ENCODE measurements at places on chromosomes 5 and 9.

DNA sequence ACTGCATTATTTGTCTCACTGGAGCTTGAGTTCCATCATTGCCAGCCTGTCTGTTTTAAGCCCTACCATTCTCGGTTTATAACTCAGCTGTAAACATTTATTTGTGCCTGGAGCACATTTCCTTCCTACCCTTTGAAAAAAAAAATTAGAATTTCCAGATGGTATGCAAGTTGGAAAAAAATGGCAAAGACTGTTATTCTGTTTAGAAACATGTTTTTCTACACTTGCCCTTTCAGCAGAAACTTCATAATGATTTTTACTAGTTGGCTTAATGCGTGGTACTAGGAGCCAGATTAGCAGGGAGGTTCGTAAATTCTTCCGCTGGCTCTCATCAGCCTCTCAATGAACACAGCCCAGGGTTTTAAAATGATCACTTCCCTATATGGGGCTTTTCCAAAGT is 238.8 kb upstream of the WWC1 start:
- DNase-seq = no peak

- no peak for DNase-seq
Measured at GRCh38 chr5:75057561-75057960, 5.2 kb upstream of the GCNT4 start.

DNA sequence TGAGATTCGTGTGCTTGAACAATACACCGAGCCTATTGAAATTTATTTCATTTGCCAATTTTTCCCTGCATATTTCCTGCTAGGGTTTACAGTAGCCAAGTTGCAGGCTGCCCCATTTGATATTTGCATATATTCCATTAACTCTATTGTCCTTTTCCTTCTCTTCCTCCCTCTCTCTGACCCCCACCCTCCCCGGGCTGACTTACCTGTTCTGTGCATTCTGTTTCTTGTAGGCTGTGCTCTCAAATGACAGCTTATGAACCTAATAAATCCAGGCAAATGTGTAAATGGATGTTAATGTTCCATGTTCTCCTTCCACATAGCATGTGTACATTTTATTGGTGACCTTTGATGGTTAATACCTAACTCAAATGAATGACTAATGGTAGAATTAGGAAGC is 1169.2 kb upstream of the WWC1 start:
- no peak for DNase-seq

- no peak for DNase-seq
Measured at GRCh38 chr5:62260513-62260912, 45.5 kb upstream of the KIF2A start.

- DNase-seq = no peak
Measured at GRCh38 chr5:147140558-147140957, 94.3 kb upstream of the STK32A start.

DNA sequence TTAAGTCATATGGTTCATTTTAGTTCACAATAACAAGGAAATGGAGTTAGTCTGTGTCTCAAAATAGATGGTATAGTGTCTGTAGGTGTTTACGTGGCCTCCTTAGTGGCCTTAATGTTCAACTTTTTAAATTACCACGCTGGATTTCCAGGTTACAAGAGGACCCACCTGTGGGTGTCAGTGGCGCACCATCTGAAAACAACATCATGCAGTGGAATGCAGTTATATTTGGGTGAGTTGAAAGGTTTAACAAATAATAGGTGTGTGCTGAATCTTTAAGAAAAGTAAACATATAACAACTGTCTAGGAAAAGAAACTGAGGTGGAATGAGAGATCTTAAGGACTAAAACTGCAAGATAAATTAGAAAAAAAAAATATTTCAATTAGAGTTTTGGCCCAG is 2.9 kb downstream of the UBE2B start:
- DNase-seq = no peak

GRCh38 chr9:123795336-123795735 is 134.6 kb downstream of the DENND1A start:
- peak; percentile 49 for DNase-seq

- DNase-seq = no peak
Measured at GRCh38 chr9:74821636-74822035, 66.1 kb downstream of the TRPM6 start.

DNA sequence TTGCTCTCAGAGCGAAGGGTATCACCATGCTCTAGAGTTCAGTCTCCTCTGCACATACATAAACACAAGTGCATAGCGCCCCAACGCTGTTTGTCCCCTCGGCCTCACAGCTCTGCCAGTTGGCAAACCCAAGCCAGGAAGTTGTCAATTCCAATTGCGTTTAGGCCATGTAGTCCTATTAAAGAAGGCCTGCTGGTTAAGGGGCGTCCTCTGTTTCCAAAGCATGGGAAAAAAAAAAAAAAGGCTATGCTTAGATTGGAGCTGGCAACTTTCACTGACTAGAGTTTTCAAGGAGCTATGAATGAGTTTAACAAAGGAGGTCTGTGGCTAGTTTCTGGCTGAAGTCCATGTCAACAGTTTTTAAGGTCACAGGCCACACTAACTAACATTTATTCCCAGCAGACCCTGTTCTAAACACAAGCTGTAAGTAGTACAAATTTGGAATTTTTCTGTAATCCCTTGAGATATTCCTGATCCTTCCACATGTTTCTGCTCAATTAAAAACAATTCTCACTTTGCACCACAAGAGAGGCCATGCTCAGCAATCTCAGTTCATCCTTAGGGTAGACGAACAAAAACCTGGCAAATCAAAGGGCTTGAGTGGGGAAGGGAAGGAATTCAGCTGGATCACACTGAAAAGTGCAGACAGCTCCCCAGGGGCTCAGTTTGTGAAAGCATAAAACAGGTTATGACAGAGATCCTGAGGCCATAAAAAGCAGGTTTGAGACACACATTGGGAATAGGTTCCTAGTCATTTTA is 187.7 kb downstream of the DENND1A start:
- peak; percentile 43 for DNase-seq

- no peak for DNase-seq
Measured at GRCh38 chr5:155193483-155194107, 180.0 kb downstream of the KIF4B start.

- no peak for DNase-seq
Measured at GRCh38 chr5:12316812-12317211, 412.6 kb upstream of the CTNND2 start.

GRCh38 chr9:124733964-124734740 is 37.0 kb downstream of the NR6A1 start:
- DNase-seq = no peak

DNA sequence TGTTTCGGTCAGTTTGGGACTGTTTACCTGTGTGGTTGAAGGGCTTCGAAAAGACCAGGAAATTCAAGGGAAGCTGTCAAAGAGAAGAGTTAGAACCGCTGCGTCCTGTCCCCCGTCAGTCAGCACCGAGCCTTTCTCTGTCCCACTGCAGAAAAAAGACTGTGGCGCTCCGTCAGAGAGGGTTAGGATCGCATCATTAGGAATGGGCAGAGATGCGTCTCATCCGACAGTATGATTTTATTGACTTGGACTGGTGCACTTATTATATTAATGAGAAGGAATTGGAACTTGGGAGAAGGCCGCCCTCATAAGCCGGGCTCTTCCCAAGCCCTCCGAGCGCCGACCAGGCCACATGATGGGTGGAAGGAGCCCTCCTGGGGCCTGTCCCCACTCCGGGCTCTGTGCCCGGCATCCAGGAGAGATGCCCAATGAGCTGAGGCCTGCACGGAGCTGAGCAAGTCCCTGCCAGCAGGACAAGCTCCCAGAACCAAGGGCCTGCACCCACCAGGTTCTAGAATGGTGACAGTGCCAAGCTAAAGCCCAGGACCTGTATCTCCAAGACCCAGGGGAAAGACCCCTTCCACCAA is 71.5 kb downstream of the NEK6 start:
- DNase-seq = no peak

- DNase-seq = no peak
Measured at GRCh38 chr9:79116709-79117108, 455.1 kb upstream of the TLE4 start.

DNA sequence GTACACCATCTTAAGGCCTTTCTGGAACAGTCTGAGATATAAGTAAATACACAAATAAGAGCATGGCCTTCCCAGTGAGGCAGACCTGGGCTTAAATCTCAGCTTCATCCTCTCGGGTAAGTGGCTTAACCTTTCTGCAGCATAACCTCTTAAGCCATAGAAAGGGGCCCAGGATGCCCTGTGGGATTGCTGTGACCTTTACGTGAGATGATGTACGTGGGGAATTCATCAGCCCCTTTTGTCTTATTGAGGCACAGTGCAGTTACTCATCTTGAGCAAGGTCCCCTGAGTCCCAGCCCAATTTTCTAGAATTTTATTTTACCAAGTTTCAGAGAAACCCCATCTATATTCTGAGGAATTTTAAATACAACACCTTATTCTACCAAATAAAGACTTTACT is 92.2 kb downstream of the PDE8B start:
- no peak for DNase-seq

DNA sequence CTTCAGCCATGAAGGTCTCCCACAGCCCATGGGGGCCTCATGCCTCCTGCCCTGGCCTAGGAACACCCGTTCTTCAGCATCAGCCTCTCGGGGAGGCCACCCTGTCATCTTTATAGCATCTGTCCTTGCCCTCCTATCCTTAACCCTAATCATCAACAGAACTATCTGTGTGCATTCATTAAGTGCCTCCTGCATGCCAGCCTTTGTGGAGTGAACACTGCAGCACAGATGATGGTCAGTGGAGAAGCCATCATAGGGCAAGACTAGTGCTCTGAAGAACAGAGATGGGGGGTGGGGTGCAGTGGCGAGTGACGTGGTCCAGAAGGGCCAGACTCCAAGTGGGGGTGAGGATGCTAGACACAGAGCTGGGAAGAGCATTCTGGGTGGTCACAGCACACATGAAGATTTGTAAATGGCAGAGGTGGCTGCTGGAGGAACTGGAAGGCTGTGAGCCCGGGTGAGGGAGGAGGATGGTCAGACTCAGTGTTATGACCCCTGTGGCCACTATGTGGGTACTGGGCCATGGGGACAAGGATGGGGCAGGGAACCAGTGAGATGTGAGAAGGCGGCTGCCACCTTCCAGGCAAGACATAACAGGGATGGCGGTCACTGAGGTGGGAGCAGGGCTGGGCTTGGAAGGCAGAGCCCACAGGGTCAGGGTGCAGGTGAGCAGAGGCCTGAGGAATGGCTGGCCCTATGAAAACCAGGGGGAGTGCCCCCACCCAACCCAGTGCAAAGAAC is 3.6 kb upstream of the CARD19 start:
- no peak for DNase-seq

- DNase-seq = no peak
Measured at GRCh38 chr5:21209409-21209808, 1221.4 kb upstream of the CDH18 start.

- DNase-seq = no peak
Measured at GRCh38 chr5:61866930-61867329, 439.1 kb upstream of the KIF2A start.

DNA sequence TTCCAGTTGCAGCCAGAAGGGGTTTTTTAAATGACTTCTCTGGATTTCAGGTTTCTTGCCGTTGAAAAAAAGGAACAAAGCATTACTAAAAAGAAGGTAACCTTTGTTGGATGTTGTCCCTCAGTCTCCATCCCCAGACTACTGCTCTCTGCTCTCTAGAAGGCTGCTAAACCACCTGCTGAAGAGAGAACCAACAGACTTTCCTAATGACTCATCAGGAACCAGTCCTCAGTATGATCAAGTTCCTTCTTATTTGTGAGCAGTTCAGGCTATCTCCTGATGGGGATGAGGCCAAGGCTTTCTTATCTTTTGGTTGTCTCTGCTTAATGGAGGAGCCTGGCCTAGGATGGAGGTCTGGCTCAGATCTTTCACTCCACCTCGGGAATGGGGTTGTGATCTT is 4.1 kb downstream of the KIF4B start:
- DNase-seq = no peak

DNA sequence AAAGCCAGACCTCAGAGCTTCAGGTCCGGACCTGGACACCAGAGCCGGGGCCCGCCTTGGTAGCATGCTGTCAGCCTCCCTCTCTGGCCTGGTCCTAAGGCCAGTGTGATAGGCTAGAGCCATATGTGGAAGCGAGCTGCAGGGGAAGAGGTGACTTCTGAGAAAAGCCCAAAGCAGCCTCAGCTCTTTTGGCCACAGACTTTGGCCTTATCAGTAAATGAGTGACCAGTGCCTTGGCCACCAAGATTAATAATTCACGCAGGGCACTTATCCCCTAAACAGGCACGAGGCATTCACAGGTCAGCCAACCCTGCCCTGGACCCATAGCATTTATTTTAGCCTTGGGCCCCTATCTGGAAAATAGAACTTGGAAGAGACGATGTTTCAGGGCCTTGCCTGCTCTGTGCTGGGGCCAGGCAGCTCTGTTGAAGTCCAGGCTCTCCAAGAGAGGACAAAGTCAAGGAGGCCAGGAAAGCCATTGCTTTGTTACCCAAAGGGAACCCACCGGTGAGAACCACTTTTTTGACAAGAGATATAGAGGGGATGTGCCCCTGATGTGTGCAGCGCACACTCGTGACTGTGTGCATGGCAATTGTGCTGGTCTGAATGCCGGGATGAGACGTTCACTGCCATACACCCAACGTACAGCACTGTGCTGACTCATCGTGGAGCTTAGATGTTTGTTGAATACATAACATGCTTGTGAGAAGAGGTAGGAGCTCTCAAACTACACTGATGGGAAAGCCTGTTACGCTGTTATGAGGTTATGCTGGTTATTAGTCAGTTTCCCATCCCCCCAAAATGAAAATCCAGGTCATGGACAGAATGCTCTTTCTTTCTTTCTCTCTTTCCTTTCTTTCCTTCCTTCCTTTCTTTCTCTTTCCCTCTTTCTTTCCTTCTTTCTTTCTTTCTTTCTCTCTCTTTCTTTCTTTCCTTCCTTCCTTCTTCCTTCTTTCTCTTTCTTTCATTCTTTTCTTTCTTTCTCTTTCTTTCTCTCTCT is 5.0 kb upstream of the SLC34A1 start:
- DNase-seq = no peak

DNA sequence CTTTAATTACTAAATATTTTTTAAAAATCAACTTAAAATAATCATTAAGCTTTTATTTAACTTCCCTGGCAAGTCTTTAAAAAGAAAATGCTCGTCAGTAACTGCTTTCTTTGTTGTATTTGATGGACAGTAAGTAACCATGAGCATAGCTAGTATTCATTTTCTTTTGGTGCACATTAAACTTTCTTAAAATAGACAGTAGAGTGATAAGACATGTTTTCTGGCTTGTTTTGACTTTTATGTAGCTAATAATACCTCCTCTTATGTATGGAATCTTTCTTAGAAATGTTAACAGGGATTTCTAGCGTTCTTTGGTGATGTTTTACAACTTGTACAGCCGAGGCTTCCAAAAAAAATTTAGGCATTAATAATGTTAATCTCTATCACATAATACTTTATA is 22.6 kb downstream of the FBXO38 start:
- no peak for DNase-seq

DNA sequence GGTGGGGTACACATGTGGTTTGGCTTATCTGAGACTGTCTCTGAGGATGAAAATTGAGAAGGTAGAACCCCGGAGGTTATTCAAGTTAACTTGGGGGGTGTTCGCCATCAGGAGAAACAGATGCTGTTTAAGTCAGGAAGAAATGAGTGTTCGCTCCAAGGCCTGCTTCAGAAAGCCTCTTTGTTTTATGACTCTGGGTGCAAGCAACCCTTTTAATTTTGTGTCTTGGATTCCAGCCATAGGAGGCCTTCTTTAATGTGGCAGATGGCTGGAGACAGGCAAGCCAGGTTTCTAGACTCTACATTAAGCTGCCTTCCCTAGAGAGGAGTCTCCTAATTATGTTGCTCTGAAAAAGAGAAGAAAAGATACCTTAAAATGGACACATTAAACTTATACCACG is 4.2 kb upstream of the SMAD5 start:
- DNase-seq = no peak

GRCh38 chr9:129550199-129550839 is 70.6 kb downstream of the C9orf50 start:
- DNase-seq = no peak

- DNase-seq = no peak
Measured at GRCh38 chr5:34412736-34413135, 243.4 kb upstream of the RAI14 start.
